ENCODE measurements at places on chromosomes 2 and 18.
A peak's percentile ranks its signal among the peaks of the same experiment; 100 is the strongest.

GRCh38 chr2:79960035-79960434, 344.5 kb downstream of the LRRTM1 start:
- no peak for DNase-seq

DNA sequence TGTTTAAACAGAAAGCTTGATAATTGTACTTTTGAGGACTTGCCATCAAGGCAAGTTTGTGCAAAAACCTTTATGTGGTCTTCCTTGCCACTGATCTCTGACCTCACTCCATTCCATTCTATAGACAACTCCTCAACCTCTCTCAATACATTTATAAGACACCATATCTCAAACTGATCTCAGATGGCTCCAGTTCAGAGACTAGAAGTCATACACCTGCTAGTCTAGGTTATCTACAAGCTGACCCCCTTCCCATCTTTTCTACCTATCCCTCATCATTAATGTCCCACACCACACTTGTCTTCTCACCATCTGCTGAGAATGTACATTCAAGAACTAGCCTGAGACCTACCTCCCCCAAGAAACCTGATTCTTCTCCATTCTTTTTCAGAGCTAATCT, 113.1 kb downstream of the METTL8 start:
- DNase-seq = no peak

- DNase-seq = no peak
Measured at GRCh38 chr2:166895243-166895642, 7.0 kb downstream of the XIRP2 start.

DNA sequence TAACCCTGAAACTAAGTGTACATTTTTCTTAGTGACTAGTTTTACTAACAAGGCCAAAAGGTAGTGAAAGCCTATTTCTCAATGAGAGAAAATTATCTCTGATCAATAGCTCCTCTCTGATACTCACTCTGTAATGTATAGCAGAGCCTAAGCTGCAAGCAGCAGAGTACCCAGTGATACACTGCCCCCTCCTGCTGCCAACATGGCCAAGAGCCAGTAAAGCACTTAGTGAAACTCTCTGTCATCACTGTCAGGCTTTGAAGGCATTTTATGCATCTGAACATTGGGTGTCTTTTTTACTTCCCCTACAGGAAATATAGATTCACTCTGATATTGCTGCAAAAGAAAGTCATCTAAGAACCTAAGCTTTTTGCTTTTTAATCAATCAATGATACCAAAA, 784.1 kb upstream of the CDH7 start:
- no peak for DNase-seq

GRCh38 chr2:185796758-185797157, 58.2 kb downstream of the FSIP2 start:
- no peak for DNase-seq

DNA sequence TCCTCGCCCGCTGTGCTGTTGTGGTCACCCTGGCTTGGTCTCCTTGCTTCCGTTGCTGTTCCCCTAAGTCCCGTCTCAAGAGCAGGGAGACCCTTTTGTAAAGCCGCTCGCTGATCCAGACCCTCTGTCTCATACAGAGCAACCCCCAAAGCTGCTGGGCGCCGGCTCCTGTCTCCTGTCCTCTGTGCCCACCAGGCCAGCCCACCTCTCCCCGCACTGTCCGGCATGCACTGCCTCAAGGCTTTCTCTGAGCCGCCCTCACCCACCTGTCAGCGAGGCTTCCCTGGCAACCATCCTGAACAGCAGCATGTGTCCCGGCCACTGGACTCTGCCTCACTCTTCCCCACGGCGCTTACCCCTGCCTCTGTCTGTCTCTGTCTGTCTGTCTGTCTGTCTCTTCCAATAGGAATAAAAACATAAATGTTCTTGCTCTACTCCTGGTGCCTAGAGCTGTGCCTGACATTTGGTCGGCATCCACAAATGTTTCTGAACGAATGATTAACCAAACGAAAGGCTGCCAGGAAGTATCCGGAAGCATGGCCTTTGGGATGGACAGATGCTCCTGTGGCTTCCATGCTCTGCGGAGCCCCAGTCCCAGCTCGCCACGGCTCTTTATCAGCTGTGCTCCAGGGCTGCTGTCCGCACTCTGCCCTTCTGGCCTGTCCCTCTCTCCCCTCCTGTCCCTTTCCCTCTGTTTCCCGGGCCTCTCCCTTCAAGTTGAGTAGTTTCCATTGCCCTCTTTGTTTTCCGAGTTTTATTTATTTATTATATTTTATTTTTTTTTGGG, 7.8 kb downstream of the COLEC11 start:
- DNase-seq = no peak

- DNase-seq = no peak
Measured at GRCh38 chr2:196288006-196288538, 116.7 kb upstream of the STK17B start.

- DNase-seq = no peak
Measured at GRCh38 chr2:102141011-102141943, 1.3 kb upstream of the IL1R1 start.

DNA sequence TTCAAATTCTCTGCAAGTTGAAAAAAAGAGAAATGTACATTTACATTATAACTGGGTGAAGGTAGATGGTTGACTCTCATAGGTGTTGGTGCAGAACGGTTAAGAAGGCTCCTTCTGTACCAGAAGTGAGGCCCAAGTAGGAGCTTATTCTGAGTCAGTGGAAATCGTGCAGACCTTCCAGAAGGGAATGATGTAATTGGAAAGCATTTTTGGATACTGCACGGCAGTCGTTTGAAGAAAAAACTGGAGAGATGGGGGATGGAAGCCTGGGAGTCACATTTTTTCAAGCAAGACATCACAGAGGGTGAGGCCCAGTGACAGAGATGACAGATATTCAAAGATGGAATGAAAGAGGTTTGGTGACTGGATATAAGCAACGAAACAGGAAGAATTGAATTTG, 39.4 kb downstream of the HRH4 start:
- DNase-seq = no peak

DNA sequence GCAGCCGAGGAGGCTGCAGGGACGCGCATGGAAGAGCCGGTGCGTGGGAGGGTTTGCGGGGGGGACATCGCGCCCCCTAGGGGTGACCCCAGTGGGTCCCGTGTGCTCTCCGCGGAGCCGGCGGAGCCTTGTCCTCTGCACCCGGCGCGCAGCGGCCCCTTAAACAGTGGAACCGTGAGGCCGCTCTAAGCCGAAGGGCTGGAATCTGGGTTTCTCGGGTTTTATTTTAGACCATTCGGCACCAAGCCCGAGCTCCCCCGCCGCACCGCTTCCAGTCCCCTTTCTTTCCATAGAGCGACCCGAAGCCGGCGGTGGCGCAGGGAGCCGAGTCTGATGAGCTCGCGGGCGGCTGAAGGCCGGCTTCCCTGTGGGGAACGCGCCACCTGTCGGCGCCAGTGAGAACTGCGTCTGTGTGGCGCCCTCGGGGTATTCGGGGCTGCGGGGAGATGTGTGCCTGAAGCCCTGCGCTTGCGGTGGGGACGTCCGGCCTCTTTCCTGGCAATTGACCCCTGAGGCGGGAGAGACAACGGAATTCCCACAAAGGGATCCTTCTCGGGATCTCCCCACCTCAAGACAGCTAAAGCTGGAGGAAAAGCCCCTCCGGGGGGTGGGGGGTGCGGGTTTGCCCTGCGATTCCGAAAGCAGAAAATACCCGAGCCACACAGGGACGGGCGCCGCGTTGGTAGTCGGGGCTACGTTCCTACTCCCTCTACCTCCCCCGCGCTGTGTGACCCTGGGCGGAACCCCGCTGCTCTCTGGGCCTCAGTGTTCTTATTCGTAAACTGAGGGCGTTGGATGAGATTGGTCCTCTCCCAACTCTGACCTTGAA, 8.2 kb upstream of the EN1 start:
- peak; percentile 94 for DNase-seq

- no peak for DNase-seq
Measured at GRCh38 chr2:74104839-74105238, 42.9 kb downstream of the BOLA3 start.

GRCh38 chr2:30109856-30110255, 37.0 kb upstream of the YPEL5 start:
- no peak for DNase-seq

GRCh38 chr2:186751790-186752189, 57.9 kb downstream of the FAM171B start:
- no peak for DNase-seq

DNA sequence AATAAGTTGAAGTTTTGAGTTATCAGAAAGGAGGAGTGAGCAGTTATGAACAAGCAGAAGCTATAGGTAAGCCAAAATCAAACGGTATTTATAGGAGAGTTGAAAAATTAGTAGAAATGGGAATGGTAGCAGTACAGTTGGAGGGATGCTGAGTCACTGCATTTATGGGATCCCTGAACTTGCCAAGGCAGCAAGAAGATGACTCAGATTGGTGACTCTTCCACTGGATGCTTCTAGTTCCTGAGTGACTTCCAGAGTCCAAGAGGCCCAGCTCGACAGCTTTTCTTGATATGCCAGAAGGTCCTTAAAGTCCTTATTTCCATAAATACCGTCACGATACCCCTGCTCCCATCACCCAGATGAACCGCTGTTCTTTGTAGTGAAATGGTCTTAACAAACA, 31.1 kb upstream of the ACTR3 start:
- no peak for DNase-seq

DNA sequence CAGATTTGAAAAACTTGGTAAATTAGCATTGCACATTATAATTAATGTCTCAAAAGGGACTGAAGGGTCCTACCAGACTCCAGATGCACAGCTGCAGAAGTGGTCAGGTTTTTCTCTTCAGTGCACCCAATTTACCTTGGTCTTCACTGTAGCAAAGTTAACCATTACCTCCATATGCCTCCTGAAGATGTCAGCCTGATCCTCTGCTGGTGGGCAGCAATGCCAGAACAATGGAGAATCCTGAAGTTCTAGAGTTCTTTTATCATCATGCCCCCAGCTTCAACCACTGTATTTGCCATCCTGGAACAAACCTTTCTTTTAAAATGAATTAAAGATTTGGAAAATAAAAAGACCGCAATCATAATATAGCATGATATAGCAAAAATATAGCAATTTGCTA, 1774.8 kb upstream of the CELF4 start:
- DNase-seq = no peak

DNA sequence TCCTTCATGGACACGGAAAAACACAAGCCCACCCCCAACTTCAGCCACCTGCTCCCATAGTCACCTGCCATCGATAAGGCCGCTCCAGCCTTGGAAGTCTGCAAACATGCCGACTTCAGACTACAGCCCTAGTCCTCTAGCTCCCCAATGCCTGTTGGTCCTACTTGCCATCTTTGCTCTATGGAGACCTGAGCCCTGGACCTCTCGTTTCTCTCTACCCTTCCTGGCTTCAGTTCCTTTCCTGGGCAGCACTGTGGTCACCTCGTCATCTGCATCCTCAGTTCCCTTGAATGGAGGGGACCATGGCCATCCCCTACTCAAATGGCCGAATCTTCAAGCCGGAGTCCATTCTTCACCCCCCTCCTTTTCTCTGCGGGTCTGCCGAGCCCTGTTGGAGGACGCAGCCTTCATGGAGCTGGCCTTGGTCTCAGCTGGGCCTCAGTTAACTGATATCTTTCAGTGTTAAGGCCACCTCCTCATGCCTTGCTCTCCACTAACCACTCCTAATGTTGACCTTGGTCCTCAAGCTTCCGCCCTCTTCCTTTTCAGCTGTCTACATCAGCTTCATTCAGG, 47.7 kb upstream of the GBX2 start:
- DNase-seq = no peak

GRCh38 chr2:84694088-84694622, 177.9 kb downstream of the DNAH6 start:
- DNase-seq = no peak

DNA sequence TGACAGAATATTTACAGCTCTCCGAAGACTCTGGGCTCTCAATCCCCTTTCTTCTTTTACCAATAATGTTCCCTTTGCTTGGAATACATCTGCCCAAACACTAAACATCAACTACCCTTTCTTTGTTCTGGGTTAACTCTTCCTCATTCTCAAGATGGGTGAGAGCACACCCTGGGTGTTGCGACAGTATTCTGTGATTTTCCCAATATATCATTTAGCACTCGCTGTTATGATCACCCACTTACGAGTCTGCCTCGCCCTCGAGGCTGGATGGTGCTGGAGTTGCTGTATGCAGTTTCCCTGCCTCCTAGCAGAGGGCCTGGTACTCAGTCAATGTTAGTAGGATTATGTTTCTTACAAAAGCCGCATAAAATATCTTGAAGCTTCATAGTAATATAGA, 93.2 kb downstream of the SOCS6 start:
- no peak for DNase-seq

GRCh38 chr2:215378045-215378444, 57.8 kb downstream of the FN1 start:
- no peak for DNase-seq

DNA sequence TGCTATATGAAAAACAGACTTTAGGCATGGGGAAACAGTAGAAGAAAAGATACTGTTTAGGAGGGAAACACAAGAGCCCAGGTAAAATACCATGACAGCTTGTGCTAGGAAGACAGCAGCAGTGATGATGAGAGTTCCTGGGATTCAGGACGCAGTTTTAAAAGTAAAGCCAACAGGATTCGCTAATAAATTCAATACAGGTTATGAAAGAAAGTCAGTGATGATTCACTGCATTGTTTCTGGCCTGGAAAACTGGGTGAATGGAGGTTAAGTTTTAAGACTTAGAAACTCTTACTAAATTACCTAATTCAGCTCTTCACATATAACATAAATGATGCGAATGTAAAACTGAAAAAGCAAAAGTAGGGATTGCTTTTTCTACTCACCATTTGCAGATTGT, 27.9 kb upstream of the RNU4ATAC start:
- no peak for DNase-seq
